ENCODE measurements at places on chromosomes 16 and 17.

DNA sequence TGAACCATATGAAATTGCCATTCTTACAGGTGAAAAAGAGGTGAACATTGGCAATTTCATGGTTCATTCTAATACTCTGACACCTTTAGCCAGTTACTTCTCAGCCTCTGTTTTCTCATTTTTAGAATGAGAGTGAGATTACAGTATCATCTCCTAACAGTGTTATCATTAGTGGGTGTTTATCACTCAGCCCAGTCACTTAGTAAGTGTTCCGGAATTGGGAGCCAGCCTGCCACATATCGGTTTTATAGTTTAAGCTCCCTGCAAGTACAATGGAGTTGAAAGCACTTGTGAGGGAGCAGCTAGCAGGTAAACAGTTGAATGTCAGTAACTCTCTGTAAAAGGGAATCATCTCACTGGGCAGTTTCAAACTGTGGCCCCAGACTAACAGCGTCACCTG is 583.1 kb upstream of the HSBP1 start:
- no peak for DNase-seq

DNA sequence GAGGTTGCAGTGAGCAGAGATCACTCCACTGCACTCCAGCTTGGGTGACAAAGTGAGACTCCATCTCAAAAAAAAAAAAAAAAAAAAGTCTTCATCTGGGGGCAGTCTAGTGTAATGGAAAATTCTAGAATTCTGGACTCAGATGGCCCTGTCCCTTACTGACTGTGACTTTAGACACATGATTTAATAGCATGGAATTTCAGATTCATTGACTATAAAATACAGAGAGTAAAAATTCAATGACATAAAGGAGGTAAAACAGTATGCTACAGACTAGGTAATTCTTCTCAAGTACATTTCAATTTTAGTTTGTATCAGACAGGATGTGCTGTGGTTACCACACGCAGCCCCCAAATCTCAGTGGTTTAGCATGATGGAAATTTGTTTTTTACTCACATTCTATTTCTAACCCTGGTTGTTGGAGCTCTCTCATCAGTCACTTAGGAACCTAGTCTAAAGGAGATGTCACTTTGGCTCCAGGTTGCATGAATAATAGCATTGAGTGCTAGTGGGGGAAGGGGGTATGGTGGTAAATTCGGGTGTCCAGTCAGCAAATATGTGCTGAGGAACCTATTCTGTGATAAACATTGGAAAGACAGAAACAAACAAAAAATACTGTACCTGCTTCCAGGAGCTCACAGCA is 444.0 kb downstream of the XYLT1 start:
- DNase-seq, result no peak

DNA sequence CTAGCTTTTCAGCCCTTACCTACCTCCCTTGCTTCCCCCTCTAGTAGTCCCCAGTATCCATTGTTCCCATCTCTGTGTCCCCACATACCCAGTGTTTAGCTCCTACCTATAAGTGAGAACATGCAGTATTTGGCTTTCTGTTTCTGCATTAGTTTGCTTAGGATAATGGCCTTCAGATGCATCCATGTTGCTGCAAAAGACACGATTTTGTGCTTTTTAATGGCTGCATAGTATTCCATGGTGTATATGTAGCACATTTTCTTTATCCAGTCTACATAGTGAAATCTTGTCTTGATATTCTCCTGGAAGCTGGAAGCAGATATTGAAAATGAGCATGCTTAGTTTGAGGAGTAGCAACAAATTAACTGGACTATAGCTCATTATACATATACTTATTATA is 45.7 kb upstream of the TANC2 start:
- DNase-seq, result no peak

DNA sequence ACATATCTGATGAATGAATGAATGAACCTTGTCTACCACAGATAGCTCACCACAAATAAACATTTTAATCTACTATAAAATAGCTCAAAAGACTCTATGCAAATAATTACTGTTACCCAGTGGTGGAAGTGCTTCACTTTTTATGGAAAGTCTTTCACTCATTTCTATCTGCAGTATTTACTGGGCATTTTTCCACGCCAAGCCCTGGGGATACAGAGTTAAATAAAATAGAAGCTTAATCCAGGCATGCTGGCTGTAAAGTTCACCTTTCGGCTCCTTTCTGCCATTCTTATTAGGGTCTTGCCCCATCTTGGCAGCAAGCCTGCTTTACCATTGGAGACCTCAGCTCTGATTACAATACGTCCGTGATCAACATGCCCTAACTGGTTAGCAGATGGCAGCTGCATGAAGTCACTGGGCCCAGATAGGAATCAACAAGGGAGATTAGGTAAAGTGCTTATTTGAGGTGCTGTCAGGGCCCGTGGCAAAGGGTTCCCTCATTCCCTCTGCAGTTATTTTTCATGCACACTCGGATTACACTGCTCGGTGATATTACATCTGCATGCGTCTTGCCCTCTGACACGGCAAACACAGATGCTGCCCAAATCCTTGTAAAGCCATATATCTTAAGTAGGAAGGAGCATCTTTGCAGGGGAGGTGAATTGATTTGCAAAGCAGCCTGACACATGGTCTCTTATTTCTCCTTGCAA is 648.9 kb downstream of the WWOX start:
- DNase-seq, result no peak

DNA sequence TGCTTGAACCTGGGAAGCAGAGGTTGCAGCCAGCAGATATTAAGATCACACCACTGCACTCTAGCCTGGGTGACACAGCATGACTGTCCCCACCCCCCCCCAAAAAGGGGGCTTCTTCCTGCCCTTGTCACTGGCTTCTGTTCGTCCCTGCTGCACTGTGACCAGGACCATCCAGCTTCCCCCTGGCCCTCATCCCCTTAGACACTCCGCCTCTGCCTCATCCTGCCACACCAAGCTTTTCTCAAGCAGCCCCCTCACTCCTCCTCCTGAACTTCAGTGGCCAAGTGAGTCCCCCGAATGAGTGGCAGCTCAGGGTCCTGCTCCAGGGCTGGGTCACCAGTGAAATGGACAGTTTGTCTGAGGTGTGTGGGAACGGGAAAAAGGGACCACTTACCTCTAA is 177.3 kb downstream of the CPPED1 start:
- DNase-seq, result no peak

GRCh38 chr17:49851387-49852291 is 3.8 kb upstream of the TAC4 start:
- DNase-seq, result peak; percentile 11

- DNase-seq, result no peak
Observed at GRCh38 chr16:70481929-70482536, 27.6 kb downstream of the FCSK start.

DNA sequence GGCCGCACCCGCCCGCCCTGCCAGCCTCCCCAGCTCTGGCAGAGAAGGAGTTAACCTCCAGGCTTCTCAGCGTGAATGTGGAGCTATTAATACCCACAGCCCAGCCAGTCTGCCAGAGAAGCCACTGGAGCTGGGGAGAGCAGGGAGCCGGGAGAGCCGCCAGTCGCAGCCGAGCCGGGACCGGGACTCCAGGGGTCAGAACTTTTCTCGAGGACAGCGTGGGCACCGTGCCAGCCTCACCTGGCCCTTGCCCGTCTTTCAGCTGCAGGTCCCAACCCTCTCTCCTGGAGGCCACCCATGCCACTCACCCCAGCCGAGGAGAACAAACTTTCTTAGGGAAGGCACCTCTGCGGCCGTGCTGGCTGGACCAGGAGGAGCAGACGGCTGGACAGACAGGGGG is 33.8 kb upstream of the SBK1 start:
- DNase-seq, result peak; percentile 2

GRCh38 chr16:69351309-69352027 is at the start of gene TMED6:
TMED6 (minus strand) TSS chr16:69351786; CDS start chr16:69351753, 33 bp downstream.
- DNase-seq, result no peak

DNA sequence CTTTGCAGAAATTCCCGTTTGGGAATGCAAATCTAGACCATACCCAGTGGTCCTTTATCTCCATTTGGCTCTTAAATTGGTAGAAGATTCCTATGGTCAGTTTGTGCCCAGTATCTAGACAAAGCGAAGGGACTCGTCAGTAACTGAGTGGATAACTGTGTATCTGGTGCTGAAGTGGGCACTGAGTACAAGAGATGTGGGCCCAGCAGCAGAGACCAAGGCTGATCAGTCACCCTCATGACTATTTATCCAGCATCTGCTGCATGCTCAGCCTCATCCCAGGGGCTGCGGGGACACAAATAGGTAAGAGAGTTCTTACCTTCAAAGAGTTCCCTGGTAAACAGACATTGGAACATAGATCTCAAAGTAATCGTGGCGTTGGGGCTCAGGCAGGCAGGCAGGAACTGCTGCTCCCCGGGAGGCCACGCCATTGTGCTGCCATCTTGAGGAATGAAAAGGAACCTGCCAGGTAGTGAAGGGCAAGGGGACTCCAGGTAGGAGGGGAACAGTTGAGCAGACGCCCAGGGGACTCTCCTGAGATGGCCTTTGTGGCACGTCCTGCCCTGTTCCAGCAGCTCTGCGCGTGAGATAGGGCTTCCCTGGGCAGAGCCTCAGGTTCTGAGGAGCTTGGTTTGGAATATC is 10.3 kb downstream of the NT5M start:
- DNase-seq, result no peak

GRCh38 chr16:2955438-2955778 is 8.7 kb upstream of the KREMEN2 start:
- DNase-seq, result no peak

GRCh38 chr16:71250461-71251235 is 20.1 kb upstream of the HYDIN start:
- no peak for DNase-seq

DNA sequence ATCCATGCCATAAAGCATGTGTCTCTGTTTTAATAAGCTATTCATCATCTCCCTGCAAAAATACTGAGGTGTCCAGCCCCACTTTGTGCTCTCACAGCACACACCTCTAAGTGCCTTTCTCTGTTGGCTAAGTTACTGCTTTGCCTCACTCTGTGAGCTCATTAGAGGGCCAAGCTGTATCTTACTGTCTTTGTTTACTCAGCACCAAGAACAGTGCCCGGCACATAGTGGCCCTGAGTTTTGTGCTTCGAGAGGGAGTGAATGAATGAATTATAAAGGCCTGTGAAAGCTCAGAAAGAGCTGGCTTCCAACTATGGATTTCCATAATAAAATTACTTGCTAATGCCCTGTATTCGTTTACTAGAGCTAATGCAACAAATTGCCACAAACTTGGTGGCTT is 50.2 kb upstream of the NOG start:
- no peak for DNase-seq

GRCh38 chr17:18224053-18224386 is 1.4 kb upstream of the LLGL1 start:
- DNase-seq, result no peak

GRCh38 chr17:32283745-32284201 is 18.1 kb downstream of the RHBDL3 start:
- no peak for DNase-seq

DNA sequence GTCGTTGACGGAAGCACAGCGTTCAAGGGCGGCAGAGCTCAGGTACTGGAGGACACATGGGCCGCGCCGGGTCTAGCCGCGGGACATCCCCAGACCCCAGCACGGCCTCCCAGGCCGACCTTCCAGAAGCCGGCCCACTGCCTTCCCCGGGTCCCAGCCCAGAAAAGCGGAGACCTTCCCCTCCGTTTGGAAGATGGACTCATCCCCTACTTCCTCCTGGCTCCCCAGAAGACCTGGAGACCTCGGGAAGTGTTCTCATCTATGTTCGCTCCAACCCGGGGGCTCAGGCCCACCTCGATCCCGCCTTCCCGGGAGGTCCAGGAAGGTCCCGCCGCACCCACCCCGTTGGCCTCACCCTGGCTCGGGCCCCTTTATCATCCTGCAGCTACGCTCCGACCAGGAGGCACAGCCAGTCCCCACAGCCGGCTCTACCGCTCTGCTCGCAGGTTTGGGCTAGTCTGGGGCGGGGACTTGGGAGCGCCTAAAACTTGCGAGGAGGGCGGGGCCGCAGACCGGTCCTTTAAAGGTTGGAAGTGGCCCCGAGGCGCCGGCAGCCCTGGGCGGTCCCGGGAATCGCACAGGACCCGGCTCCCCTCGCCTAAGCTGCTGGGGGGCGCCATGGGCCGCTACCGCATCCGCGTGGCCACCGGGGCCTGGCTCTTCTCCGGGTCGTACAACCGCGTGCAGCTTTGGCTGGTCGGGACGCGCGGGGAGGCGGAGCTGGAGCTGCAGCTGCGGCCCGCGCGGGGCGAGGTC is at the start of gene ALOX12:
TSS of gene ALOX12 (plus strand) at position 550 of the 756 bp plus-strand sequence. CDS start at position 619, 69 bp downstream.
- DNase-seq, result no peak

DNA sequence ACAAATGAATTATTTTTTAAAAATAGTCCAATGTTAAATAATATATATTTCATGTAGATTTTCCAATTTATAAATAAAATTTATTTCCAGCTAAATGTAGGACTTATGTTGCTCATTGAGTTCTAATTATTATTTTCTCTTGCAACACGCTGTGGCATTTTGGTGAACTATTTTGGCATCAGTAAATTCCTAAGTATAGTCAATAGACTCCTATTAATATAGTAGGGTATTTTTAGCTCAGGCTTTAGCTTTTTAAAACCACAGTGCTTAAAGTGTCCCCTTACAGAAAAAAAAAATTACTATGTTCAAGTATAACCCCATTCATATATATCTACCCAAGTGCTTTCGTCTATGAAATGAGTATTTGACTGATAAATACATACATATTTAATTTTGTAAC is 919.2 kb upstream of the SOX9 start:
- no peak for DNase-seq

DNA sequence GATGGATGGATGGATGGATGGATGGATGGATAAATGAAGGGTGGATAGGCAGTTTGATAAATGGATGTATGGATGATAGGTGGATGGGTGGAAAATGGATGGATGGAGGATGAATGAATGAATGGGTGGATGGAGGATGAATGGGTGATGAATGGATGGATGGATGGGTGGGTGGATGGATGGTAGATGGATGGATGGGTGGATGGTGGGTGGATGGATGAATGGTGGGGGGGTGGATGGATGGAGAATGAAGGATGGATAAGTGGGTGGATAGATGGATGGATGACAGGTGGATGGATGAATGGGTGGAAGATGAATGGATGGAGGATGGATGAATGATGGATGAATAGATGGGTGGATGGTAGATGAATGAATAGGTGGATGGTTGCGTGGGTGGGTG is 70.1 kb upstream of the BCO1 start:
- DNase-seq, result no peak

- no peak for DNase-seq
Observed at GRCh38 chr16:30602616-30603277, 7.4 kb downstream of the ZNF689 start.

GRCh38 chr17:61486135-61487120 is 34.2 kb downstream of the TBX4 start:
- no peak for DNase-seq

DNA sequence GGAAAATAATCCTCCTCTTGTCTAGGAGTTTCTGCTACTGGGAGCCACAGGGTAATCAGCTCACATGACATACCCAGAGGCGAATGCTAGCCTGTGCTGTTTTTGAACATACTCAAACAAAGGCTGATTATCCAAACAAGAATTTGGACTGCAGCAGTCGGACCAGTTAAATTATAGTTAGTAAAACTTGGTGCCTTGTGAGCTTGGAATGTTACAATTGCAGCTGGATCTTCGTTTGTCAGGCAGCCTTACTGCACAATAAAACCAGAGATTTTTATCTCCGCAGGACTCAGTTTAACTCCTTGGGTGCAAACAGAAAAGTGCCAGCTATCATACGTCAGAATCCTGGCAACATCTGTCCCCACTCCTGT is 163.8 kb upstream of the TBX2 start:
- peak; percentile 38 for DNase-seq
